Left ventricle myocardium superior (tissue), 1 donor: ENCODE measurements at places on chromosomes 5 and 9. TPM values are rescaled to one million over a fixed set of nuclear protein-coding genes. Genes with fewer than 3 reads are reported as not detected.

The C5orf52 gene
- not detected for total RNA-seq

The SLC4A9 gene
- total RNA-seq = not detected

The PCDHGB2 gene
- 8.7 TPM for total RNA-seq

The ZBTB5 gene
- 5.2 TPM for total RNA-seq

The WDR31 gene
- 12.9 TPM for total RNA-seq

The DBH gene
- not detected for total RNA-seq
